ENCODE measurements at places on chromosomes 3 and 15. TPM values are rescaled to one million over a fixed set of nuclear protein-coding genes. Genes with fewer than 3 reads are reported as not detected.
A peak's percentile ranks its signal among the peaks of the same experiment; 100 is the strongest.

Gene TRH
- not detected for total RNA-seq

Gene P2RY1
- total RNA-seq = 0.29 TPM

DNA sequence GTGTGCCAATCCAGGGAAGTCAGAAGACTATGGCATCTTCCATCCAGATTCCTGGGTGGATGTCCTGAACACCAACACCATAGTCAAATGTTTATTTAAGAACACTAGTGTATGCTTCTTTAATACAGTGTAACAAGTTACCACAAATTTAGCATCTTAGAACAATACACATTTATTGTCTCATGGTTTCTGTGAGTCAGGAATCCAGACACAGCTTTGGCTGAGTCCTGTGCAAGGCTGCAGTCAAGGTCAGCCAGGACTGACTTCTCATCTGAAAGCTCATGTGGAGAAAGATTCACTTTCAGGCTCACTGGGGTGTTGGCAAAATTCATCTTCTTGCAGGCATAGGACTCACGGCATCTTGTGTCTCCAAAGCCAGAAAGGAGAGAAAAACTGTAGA, 143.4 kb downstream of the ANXA2 start:
- no peak for DNase-seq

DNA sequence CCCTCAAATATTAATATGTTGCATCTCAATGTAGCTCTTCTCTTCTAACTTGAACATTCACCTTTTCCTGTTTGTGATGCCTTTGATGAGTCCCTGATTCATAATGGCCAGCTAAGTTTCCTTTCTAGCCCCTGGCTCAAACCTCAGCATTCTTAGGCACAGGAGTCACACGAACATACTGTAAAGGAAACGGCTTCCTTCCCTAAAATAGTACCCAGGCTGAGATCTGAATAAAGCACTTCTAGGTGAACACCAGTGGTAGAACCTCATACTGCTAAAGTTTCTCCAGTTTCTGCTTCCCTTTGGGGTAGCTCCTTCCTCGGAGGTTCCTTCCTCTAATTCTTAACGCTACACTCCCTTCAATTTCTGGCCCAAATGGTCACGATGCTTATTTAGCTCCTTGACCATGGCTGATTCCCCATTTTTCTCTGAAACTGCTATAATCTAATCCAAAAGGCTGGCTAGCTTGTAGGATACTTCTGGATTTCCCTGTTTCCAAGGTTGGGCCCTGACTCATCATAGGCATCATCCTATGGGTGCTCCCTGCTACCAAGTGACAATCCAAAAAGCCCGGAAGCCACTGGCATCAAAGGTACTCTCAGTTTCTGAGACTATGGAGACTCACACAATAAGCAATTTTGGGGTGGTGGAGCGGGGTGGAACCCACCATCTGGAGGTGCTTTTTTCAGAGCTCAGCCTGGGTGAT, 2.4 kb downstream of the ANAPC13 start:
- DNase-seq = peak; percentile 65

DNA sequence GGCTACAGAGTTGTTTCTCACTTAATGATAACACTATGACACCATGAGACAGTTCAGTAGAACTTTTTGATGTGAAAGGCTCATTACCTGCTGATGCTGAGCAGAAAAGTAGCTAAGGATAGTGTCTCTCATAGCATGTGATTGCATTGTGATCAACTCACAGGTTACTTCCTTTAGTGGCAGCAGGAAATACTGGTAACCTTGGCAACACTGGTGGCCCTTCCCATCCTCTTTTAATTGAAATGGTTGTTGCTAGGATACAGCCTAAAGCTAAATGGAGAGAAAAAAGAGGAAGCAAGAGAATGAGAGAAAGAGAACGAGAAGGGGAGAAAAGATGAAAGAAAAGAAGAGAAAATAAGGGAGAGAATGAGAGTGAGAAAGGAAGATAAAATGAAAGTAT, 204.7 kb upstream of the GAP43 start:
- no peak for DNase-seq

- no peak for DNase-seq
Observed at GRCh38 chr3:182508919-182509711, 284.2 kb upstream of the ATP11B start.

Measured in PC-3 (cell line).